ENCODE measurements at places on chromosomes 4 and X.

- no peak for DNase-seq
Measured at GRCh38 chrX:16762579-16762978, 23.7 kb upstream of the TXLNG start.

DNA sequence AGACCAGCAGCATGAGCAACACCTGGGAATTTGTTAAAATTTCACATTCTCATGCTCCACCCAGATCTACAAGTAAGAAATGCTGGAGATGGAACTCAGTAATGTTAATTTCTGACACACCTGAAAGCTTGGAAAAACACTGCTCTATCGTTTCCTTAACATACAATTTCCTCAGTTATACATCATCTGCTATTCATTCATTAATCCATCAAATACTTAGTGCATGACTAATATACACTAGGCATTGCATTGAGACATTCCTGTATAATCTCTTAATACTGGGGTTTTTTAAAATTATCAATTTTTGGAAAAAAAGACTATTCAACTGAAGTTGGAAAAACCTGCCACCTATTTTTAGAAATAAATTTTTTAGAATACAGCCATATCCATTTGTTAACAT is 106.1 kb downstream of the CHM start:
- no peak for DNase-seq

DNA sequence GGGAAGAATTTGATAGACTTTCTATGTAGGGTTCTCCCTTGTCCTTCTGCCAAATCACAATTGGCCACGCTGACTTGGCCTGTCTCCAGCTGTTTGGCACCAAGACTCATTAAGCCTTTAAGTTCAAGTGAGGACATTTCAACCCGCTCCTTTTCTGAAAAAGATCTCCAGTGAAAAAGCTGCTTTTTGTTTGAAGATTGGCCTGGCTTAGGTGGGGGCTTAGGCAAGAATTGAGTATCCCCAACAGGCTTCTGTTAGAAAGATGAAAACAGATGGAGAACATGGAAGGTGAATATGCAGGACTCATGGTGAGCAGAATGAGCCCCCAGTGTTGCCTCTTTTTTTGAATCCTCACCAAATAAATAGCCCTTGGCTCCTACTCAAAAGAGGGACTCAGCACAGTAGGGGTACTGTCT is 28.5 kb upstream of the LIMCH1 start:
- peak; percentile 21 for DNase-seq

- no peak for DNase-seq
Measured at GRCh38 chr4:821181-821591, 4.7 kb downstream of the CPLX1 start.

GRCh38 chrX:137482136-137482535 is 83.8 kb upstream of the ZIC3 start:
- DNase-seq, result no peak

- DNase-seq, result no peak
Measured at GRCh38 chrX:46704767-46705386, 54.0 kb downstream of the SLC9A7 start.

GRCh38 chr4:152467101-152467500 is 68.8 kb downstream of the FBXW7 start:
- DNase-seq, result no peak

- DNase-seq, result no peak
Measured at GRCh38 chrX:54994668-54995351, 822 bp upstream of the PFKFB1 start.

- no peak for DNase-seq
Measured at GRCh38 chrX:150983521-150984168, 510 bp downstream of the HMGB3 start.

- DNase-seq, result no peak
Measured at GRCh38 chr4:79948739-79949138, 124.3 kb downstream of the ANTXR2 start.

DNA sequence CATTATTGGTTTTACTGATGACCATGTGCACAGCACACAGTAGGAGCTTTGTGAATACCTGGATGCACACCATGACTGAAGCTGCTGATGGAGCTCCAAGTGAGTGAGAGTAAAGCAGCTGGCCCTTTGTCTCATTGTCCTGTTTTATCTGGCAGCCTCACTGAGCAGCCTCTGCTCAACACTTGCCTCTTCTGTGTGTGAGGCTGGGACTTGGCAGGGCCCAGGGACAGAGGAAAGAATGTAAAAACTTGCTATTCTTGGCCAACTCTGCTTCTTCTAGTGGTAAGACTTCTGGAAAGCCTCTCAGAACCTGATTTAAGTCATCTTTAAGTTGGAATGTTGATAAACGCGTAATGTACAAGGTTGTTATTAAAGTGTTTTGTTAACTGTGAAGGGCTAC is 61.4 kb downstream of the BEX1 start:
- DNase-seq, result no peak

DNA sequence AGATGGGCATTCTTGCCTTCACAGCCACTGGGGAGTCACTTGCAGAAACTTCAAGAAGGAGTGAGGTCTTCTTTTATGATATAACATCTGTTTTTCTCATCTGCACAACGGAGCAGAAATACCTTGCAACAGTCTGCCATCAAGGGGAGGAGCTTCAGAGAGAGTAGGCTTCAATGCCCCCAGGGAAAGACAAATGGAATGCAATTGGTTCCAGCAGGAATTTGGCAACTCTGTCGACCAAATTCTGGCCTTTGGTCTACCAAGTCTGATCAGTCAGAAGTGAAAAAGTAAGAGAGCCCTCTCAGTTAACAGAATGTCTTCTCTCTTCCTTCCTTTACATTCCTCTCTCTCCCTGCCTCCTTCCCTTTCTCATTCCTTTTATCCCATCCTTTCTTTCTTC is 229.3 kb downstream of the IDS start:
- DNase-seq, result no peak

GRCh38 chrX:30627818-30628652 is 25.2 kb upstream of the GK start:
- DNase-seq, result no peak

GRCh38 chrX:139801397-139801813 is 93.4 kb upstream of the MCF2 start:
- DNase-seq, result no peak

GRCh38 chr4:149825336-149825735 is 9.7 kb upstream of the IQCM start:
- no peak for DNase-seq

DNA sequence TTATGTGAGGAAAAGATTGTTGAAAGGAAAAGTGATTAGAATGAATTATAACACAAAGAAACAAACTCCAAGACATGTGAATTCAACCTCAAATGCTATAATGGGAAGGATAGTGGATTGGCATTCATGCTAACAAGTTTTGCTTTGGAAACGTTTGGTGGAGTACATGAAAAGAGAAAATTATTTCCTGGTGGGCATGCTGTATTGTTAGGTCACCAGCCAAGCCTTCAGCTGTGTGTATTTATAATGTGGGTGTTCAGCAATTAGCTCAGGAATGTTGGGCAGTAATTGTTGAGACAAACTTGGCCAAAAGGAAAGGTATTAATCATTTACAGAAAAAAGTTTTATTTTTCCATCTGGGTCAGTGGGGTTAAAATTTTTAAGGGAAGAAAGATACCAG is 198.9 kb upstream of the ARSJ start:
- DNase-seq, result no peak

- peak; percentile 14 for DNase-seq
Measured at GRCh38 chr4:173264684-173265185, 69.4 kb downstream of the HMGB2 start.

DNA sequence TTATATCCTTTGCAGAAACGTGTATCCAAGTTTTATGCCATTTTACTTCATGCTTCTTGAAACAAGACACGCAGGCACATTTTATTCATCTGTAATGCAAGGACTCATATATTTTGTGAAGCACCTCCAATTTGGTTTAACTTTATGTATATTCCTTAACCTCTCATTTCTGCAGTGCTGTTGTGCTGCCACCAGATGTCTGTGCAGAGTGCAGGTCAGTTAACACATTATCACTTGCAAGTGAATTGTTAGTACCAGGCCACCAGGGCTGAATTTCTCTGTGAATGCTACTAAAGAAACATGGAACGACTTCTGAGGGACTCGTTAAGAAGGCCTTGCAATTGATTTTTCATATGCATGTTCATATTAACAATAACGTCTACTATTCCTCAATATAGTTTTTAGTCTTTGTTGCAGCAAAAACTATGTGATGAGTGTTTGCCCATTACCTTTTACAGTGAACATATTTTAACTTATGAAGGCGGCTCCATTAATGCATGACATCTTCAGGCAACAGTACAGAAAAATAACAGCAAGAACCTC is 770.3 kb downstream of the NLGN4X start:
- DNase-seq, result no peak

- no peak for DNase-seq
Measured at GRCh38 chrX:1273896-1274295, 5.3 kb downstream of the CSF2RA start.

- no peak for DNase-seq
Measured at GRCh38 chr4:60953826-60954225, 246.3 kb upstream of the ADGRL3 start.

DNA sequence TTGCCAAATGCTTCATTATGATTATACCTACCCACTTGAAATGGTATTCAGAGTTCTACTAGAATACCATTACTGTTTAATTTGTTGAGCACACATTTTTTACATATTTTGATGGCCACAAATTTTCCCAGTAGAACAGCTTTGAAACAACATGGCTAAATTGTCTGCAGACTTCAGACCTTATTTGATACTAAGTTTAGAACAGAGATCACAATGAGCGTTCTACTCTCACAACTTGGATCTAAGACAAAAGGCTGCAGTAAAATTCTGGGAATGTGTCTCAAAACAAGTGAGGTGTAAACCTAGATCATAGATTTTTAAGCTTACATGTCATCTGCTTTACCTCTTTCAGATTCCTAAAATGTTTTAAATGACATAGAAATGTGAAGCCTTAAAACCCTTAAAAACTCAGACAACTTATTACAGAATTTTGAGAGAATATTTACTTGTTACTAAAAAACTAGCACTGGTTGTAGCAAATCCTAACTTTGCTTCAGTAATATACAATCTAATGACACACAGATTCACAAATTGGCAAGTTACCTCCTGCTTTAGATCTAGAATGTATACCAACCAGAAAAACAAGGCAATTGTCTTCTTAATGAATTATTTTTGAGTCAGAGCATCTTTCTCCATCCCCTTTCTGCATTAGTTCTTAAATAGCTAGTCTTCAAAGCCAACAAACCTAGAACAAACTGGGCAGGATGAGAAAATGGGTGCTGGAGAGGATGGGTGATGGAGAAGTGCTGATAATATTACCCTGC is 243.3 kb downstream of the SLC7A11 start:
- no peak for DNase-seq

- no peak for DNase-seq
Measured at GRCh38 chrX:3268829-3269228, 77.6 kb downstream of the MXRA5 start.

DNA sequence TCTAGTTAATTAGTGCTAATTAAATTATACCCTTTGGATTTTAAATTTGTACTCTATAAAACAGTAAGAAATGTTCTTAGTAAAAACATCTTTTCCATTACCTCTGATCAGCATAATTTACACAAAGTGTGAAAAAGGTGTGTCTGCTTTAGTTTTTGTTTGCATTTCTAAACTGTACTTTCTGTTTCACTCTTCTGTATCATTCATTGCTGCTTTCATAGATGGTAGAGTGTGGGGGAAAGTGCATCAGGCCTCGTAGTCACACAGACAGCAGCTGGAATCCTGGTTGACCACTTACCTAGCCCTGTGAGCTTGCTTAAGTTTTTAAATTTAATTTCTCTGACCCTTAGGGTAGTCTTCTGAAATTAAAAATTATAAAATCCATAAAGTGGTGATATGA is 275.4 kb upstream of the PITX2 start:
- DNase-seq, result no peak

DNA sequence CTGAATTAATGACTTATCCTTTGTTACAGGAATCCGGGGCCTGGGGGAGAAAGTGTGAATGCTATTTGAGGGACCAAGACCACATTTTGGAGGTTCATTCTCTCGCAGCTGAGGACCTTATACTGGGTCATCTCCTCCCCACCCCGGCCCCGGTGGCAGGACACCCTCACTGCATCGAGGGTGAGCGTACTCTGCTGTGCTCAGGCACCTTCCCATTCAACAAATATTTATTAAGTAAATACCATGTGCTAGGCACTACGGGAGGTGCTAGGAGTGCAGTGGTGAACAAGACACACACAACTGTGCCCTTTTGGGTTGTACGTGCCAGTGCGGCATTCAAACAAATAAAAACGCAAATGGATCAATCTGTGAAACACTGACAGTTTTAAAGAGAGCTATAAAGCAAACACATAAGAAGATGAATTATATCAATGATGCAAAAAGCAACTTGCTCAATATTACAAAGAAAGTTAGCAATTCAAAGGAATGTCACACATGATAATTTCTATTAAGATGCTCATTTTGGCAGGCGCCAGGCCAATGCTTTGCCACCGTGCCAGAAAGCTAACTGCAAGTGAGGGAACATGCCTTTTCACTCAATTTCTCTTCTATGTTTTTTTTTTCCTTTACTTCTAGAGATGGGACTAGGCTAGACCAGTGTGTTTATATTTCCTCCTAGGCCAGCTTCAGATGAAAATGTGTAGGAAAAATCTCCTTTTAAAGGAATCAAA is 24.6 kb downstream of the ADGRG2 start:
- no peak for DNase-seq

GRCh38 chrX:39067866-39068265 is 266.6 kb downstream of the MID1IP1 start:
- DNase-seq, result no peak

- no peak for DNase-seq
Measured at GRCh38 chr4:176186671-176187395, 8.6 kb downstream of the SPATA4 start.

DNA sequence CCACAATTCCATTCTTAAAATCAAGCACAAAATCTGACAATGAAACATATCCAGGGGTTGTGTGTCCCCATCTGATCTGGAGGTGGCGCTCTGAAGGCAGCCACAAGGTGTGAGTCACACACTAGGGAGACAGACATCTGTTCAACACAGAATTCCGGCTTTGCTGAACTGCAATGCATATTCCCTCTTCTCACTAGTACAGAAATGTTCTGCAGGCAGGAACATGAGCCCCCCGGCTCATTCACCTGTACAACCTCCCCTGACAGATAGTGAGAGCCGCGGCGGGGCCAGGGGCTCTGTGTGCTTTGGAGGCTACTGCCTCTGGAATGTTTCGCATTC is 41.9 kb downstream of the WDR1 start:
- peak; percentile 43 for DNase-seq

GRCh38 chrX:47523713-47524166 is 37.3 kb upstream of the ARAF start:
- no peak for DNase-seq

Data from NCI-H1694 treated with DMSO at 0.1 percent for 48 hours (cell line).